Activated T-cell treated with anti-CD3 and anti-CD28 coated beads for 4 hours (primary cell): ENCODE measurements at places on chromosomes 4 and X.

DNA sequence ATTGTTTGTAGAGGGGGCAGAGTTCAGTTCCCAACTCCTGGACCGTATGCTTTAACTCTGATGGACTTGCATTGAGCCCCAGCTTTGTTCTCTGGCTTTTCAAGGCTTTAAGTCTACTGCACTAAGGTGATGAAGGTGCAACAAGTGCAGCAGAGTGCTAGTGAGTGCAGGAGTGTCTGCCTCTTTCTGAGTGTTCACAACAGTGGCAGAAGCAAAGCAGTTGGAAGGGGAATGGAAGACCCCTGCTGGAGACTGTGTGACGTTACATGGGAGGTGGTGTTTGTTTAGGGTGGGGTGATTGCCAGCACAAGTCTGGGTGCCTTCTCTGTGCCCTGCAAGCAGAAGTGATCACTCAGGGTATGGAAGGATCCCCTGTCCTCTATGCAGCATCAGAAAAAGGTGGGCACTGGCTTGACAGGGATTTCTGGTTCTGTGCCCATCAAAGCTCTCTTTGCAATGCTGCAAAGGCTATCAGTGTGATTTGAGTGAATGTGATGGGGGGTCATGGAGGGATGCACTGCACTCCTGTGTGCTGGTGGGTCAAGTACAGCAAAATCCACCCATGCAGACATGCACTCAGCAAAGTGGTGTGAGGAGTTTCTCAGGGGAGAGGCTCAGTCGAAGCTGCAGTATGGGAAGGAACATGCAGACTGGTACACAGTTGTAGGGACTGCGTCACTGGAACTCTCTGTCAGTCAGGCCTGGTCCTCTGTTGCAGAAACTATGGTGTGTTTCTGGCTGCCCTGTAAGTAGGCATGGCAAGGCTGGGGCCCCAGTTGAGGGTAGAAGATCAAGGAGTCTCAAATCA is 70.9 kb upstream of the UGT2B7 start:
- DNase-seq: no peak

DNA sequence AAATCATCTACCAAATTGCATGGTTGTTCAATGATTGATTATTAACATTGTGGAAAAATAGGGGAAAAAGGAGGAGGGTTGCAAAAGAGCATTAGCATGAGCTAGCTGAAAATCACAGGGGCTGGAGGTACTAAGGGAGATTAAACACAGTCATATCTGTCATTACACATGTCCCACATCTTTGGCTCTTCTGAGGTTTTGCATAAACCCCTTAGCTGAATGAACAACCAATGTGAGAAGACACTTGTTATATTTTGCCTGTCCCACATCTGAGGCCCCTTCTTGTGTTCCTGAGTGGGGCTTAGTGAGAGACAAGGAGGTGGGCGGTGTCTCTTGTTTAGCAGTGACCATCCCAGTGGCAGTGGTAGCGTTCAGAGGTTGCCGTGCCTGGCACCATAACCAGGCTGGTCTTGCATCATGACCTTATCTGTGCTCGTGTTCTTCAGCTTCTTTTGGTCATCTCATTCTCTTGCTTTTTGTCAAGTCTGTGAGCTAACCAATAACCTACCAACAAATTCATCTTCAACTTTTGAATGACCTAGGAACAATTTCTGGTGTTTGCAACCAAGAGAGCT is 95.6 kb downstream of the MID1IP1 start:
- no peak for DNase-seq

GRCh38 chr4:70979445-70980008 is 13.9 kb upstream of the DCK start:
- no peak for DNase-seq

- DNase-seq: no peak
These were observed 76.7 kb downstream of the CLCN5 start for GRCh38 chrX:49999087-49999486.
